ENCODE measurements at places on chromosomes 5 and 9. TPM values are rescaled to one million over a fixed set of nuclear protein-coding genes. Genes with fewer than 3 reads are reported as not detected.

- H3K27me3 ChIP-seq: no peaks in the 10 kb centered on the region
- DNase-seq: no peak
- H3K27ac ChIP-seq: no peak overlapping the region
These were observed 434.6 kb downstream of the TAF11L14 start for GRCh38 chr5:18068826-18069225.

DNA sequence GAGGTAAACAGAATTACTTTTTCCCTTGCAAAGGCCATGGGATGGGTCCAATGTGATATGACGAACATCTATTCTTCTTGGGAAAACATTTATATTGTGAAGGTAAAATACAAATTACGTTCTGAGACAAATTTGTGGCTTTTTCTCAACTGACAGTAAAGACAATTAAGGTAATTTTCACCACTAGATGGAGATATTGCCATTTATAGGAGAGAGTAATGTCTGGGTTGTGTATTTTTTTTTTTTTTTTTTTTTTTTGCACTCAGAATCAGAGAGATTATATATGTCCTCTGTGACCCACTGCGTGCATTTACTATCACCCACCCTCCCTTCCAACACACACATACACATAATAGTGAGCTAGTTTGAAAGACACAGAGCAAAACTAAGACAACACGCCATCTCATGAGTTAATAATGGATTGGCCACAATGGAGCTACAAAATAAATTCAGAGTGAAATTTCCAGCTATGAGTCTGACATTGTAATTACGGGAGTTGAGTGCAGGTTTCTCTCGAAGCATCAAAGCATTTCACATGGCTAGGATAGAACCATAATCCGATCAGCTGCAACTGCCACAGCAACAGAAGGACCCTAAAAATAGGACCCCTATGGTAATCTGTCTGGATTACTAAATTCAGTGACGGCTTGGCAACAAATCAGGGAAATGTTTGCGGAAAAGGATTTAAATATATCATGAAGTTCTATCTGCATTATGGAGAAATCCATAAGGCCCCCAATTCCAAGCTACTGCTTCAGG is 49.2 kb downstream of the ANXA1 start:
- no peaks in the 10 kb centered on the region for H3K4me1 ChIP-seq
- H3K27me3 ChIP-seq: peaks cover 9% of the 10 kb centered on the region
- H3K36me3 ChIP-seq: peaks cover 2% of the 10 kb centered on the region
- no peak overlapping the region for H3K27ac ChIP-seq
- no peak for DNase-seq

DNAJC25 gene
- 2.4 TPM for polyA plus RNA-seq

DNA sequence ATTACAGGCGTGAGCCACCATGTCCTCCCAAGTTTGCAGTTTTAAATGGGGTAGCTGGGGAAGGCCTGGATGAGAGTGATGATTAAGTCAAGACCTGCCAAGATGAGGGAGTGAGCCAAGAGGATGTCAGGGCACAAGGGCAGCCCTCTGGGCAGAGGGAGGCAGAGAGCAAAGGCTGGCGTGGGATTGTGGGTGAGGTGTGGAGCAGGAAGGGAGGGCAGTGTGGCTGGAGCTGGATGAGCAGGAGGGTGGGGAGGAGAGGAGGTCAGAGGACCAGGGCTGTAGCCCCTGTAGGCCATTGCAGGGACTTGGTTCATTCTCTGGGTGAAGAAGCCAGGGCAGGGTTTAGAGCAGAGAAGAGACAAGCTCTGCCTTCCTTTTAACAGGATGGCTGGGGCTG is 53.7 kb upstream of the CTNNA1 start:
- DNase-seq: no peak
- no peaks in the 10 kb centered on the region for H3K4me1 ChIP-seq
- peaks cover 52% of the 10 kb centered on the region for H3K27me3 ChIP-seq

DNA sequence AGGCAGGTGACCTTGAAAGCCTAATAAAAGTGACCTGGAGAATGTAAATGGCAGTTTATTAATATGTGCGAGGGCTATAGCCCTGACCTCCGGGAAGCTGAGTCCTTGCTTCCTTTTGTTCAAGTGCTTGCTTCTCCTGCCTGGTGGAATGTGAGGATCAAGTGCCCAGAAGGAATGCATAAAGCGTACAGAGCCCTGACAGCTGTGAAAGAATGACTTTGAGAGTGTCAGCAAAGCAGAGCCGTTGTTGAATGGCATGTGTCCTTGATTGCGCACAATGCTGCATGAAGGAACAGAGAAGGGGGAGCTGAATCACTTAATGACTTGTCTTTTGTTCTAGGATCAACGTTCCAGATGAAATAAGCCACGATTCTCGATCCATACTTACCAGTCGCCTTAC is 133.0 kb downstream of the SLF1 start:
- H3K4me3 ChIP-seq: no peak overlapping the region
- DNase-seq: no peak
- H3K27me3 ChIP-seq: no peaks in the 10 kb centered on the region
- H3K27ac ChIP-seq: no peak overlapping the region

DAB2IP gene
- polyA plus RNA-seq: not detected

DNA sequence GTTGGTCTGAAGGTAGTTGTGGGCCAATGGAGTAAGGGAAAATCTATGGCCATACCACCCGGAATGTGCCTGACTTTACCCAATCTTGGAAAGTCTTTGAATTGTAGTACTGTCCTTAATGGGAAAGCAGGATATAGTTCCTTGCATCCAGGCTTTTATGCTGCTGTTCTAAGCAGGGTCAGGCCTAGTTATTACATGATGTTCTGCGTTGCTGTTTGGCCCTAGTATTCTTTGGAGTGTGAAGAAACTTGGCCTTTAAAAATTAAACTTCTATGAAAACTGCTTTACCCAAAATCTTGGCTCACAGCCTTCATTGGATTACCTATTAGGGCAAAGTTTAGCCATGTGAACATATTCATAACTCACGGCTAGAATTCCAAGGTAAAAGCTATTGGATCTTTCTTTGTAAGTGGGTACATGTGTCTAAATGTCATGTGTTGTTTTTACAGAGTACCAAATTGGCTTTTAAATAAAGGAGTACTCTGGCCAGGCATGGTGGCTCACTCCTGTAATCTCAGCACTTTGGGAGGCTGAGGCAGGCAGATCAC is 211.1 kb downstream of the DTWD2 start:
- no peak for DNase-seq
- no peaks in the 10 kb centered on the region for H3K4me1 ChIP-seq
- H3K36me3 ChIP-seq: no peaks in the 10 kb centered on the region
- no peak overlapping the region for H3K4me3 ChIP-seq
- H3K27ac ChIP-seq: no peak overlapping the region

SHC3 gene
- not detected for polyA plus RNA-seq

DNA sequence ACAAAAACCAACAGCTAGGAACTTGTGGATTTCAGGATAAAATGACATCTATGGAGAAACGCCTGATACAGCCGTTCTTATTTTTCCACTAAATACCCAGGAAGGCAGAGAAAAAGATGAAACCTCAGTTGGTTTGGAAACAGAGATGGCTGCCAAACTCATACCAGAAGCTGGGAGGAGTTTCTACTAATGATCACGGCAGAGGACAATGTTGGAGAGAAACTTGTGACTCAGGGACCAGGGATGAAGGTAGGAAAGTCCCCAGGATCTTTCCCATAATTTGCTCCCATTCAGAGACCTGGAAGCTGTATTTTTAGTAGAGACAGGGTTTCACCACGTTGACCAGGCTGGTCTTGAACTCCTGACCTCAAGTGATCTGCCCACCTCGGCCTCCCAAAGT is 187.1 kb upstream of the IER5L start:
- H3K36me3 ChIP-seq: peaks cover 1% of the 10 kb centered on the region
- no peaks in the 10 kb centered on the region for H3K27me3 ChIP-seq
- H3K4me3 ChIP-seq: no peak overlapping the region
- no peak overlapping the region for H3K27ac ChIP-seq
- no peaks in the 10 kb centered on the region for H3K4me1 ChIP-seq

UBAP2 gene
- 14.9 TPM for polyA plus RNA-seq

SLC9A3 gene
- polyA plus RNA-seq: 0.98 TPM

MSX2 gene
- not detected for polyA plus RNA-seq

- no peak overlapping the region for H3K27ac ChIP-seq
- H3K4me3 ChIP-seq: no peak overlapping the region
- H3K4me1 ChIP-seq: no peaks in the 10 kb centered on the region
- peaks cover 4% of the 10 kb centered on the region for H3K36me3 ChIP-seq
- DNase-seq: no peak
These were observed 44.8 kb upstream of the RNU6ATAC start for GRCh38 chr9:134208981-134209725.

DNA sequence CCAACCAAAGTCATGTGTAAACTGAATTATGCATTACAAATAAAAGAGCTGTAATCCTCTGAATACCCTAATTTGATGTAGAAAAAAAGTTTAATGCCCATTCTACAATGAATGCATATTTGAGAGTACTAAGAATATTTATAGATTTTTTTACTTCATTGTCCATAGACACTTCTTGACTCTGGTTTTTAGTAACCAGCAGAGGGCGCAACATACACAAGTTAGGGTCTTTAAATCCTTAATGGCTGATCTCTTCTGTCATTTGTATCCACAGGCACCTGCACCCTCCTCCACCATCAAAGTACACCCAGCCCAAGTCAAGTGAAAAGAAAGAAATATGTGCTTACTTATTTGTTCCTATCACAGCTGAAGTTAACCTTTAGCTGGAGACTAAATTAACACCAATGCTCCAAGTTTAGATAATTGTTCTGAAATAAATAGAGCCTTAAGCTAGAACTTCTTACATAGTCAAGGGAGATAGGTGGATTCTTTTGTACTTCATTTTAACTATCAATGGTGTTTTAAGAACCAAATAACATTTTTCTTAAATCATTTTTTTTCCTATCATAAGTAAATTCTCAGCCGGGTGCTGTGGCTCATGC is 524.2 kb upstream of the DAB2 start:
- peak; percentile 28 for DNase-seq
- H3K27ac ChIP-seq: no peak overlapping the region
- H3K4me1 ChIP-seq: peaks cover 2% of the 10 kb centered on the region
- H3K4me3 ChIP-seq: no peak overlapping the region
- no peaks in the 10 kb centered on the region for H3K27me3 ChIP-seq

- H3K27ac ChIP-seq: no peak overlapping the region
- no peak for DNase-seq
- H3K4me3 ChIP-seq: no peak overlapping the region
- H3K36me3 ChIP-seq: no peaks in the 10 kb centered on the region
- H3K27me3 ChIP-seq: no peaks in the 10 kb centered on the region
These were observed 852.7 kb upstream of the DMAC1 start for GRCh38 chr9:8652255-8652654.

DNA sequence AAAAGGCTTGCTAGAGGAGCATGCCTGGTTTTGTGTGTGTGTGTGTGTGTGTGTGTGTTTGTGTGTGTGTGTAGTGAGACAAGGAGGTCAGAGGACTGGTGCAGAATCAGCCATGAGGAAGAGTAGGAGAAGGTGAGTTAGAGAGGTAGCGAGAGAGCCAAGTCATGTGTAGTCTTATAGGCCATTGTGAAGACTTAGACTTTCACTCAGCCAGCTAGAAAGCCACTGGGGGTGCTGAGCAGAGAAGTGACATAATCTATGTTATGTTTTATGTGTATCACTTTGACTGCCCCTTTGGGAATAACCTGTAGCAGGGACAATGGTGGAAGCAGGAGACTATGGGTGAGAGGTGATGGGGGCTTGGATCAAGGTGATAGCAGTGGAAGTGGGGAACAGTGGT is 180.5 kb upstream of the CLINT1 start:
- no peaks in the 10 kb centered on the region for H3K4me1 ChIP-seq
- no peak overlapping the region for H3K4me3 ChIP-seq
- DNase-seq: no peak
- no peak overlapping the region for H3K27ac ChIP-seq
- peaks cover 20% of the 10 kb centered on the region for H3K36me3 ChIP-seq

GRCh38 chr5:170534177-170534576 is 30.4 kb downstream of the KCNIP1 start:
- H3K36me3 ChIP-seq: no peaks in the 10 kb centered on the region
- no peak overlapping the region for H3K27ac ChIP-seq
- DNase-seq: no peak
- no peaks in the 10 kb centered on the region for H3K4me1 ChIP-seq

GRCh38 chr5:171207256-171207847 is 101.7 kb upstream of the TLX3 start:
- DNase-seq: peak; percentile 21
- H3K27me3 ChIP-seq: no peaks in the 10 kb centered on the region
- H3K27ac ChIP-seq: no peak overlapping the region
- no peak overlapping the region for H3K4me3 ChIP-seq
- no peaks in the 10 kb centered on the region for H3K36me3 ChIP-seq

DNA sequence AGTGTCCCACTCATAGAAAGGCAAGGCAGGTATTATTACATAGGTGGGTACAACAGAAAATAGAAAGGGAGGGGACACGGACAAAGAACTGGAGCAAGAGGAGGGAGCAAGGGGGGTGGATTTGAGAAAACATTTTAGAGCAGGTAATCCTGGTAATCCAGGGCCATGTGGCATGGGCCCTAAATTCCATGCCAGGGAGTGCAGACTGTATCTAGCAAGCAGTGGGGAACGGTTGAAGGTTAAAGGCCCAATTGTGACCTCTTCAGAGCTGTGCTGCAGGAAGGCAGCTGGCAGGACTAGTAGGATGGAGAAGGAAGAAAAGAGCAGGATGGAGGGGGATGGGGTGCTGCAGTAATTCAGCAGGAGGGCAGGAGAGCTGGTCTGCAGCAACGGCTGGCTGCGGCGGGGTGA is 75.2 kb downstream of the PDE6A start:
- no peak overlapping the region for H3K4me3 ChIP-seq
- no peaks in the 10 kb centered on the region for H3K27me3 ChIP-seq
- H3K4me1 ChIP-seq: no peaks in the 10 kb centered on the region

TRPM3 gene
- polyA plus RNA-seq: not detected

DNA sequence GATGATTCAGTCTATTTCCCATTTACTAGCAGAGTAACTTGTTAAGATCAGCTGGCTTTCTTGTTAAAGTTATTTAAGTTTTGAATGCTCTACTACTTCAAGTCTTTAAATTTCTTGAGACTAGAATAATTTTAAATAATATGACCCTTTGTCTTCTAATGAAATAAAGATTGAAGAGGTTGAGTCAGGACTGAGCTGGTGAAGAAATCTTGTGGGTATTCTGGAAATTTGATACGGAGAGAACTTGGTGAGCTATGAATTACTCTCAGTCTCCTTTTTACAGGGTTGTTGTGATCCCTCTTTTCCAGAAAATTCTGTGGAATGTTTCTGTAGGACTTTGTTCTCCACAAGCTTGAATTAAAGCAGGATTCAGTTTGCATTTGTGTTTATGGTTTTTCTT is 29.3 kb downstream of the RNF20 start:
- H3K4me1 ChIP-seq: peaks cover 37% of the 10 kb centered on the region
- no peak overlapping the region for H3K27ac ChIP-seq
- no peaks in the 10 kb centered on the region for H3K27me3 ChIP-seq
- no peak for DNase-seq

- peaks cover 5% of the 10 kb centered on the region for H3K4me1 ChIP-seq
- H3K27ac ChIP-seq: no peak overlapping the region
- peak; percentile 31 for DNase-seq
- H3K36me3 ChIP-seq: no peaks in the 10 kb centered on the region
- no peak overlapping the region for H3K4me3 ChIP-seq
These were observed 70.2 kb upstream of the ALDH1A1 start for GRCh38 chr9:73023025-73023541.

NEUROG1 gene
- not detected for polyA plus RNA-seq
